ENCODE measurements at places on chromosomes 3 and 15.

- peaks cover 12% of the 10 kb centered on the region for H3K27me3 ChIP-seq
- peak overlapping the region; percentile 93 for H3K27ac ChIP-seq
- H3K4me3 ChIP-seq = peak overlapping the region; percentile 80
- peak; percentile 77 for DNase-seq
- H3K4me1 ChIP-seq = peaks cover 58% of the 10 kb centered on the region
- H3K36me3 ChIP-seq = no peaks in the 10 kb centered on the region
Measured at GRCh38 chr3:43024181-43024885, 45.2 kb downstream of the GASK1A start.

- H3K4me3 ChIP-seq = peak overlapping the region; percentile 97
- peaks cover 4% of the 10 kb centered on the region for H3K27me3 ChIP-seq
- peaks cover 84% of the 10 kb centered on the region for H3K4me1 ChIP-seq
Measured at GRCh38 chr15:73996939-73997338, 2.4 kb downstream of the PML start.

- no peaks in the 10 kb centered on the region for H3K27me3 ChIP-seq
- H3K4me3 ChIP-seq = no peak overlapping the region
- DNase-seq = no peak
Measured at GRCh38 chr3:32888739-32889138, 62.7 kb upstream of the CCR4 start.

GRCh38 chr3:12588039-12589009 lies 31.4 kb downstream of the MKRN2 start:
- H3K4me1 ChIP-seq = no peaks in the 10 kb centered on the region
- H3K27ac ChIP-seq = no peak overlapping the region
- no peak overlapping the region for H3K4me3 ChIP-seq

- no peak for DNase-seq
- no peaks in the 10 kb centered on the region for H3K36me3 ChIP-seq
- H3K27ac ChIP-seq = no peak overlapping the region
- H3K27me3 ChIP-seq = peaks cover 4% of the 10 kb centered on the region
- peak overlapping the region; percentile 64 for H3K4me3 ChIP-seq
- peaks cover 39% of the 10 kb centered on the region for H3K4me1 ChIP-seq
Measured at GRCh38 chr3:151875759-151876158, 2.3 kb downstream of the SUCNR1 start.

Measured in immature natural killer cell (primary cell).